ENCODE measurements at places on chromosomes 3 and 15.

GRCh38 chr3:44416031-44417030, 61.1 kb downstream of the ZNF445 start:
- no peak for DNase-seq

DNA sequence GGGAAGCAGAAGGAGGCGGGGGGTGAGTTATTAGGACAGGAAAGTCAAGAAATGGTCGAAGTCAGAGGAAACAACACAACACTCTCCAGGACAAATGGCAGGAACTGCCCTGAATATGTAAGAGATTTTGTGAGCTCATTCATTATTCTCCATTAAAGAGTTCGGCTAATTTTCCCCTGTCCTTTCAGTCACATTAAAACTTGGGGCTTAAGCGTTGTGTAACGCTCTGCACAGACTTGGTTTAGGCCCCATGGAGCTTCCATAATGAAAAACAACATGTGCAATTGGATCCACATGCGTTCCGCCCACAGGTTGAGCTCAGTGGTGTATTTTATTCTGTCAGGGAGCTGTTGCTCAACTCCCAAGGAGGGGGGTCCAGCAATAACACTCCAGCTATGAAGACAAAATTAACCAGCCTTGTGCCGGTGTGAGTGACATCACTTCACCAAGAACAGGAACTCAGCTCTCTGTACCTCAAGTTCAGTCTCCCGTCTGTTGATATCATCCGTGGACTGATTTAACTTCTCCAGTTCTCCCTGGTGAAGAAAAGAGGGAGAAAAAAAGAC, 2.3 kb downstream of the SH3BP5 start:
- no peak for DNase-seq

- DNase-seq = no peak
These were observed 497 bp upstream of the CLASP2 start for GRCh38 chr3:33718595-33718907.

- no peak for DNase-seq
These were observed 139.6 kb downstream of the RBPMS2 start for GRCh38 chr15:64635499-64636495.

GRCh38 chr3:149609595-149609994, 48.2 kb downstream of the WWTR1 start:
- no peak for DNase-seq

- DNase-seq = no peak
These were observed 88.4 kb upstream of the PLSCR4 start for GRCh38 chr3:146339349-146339748.

DNA sequence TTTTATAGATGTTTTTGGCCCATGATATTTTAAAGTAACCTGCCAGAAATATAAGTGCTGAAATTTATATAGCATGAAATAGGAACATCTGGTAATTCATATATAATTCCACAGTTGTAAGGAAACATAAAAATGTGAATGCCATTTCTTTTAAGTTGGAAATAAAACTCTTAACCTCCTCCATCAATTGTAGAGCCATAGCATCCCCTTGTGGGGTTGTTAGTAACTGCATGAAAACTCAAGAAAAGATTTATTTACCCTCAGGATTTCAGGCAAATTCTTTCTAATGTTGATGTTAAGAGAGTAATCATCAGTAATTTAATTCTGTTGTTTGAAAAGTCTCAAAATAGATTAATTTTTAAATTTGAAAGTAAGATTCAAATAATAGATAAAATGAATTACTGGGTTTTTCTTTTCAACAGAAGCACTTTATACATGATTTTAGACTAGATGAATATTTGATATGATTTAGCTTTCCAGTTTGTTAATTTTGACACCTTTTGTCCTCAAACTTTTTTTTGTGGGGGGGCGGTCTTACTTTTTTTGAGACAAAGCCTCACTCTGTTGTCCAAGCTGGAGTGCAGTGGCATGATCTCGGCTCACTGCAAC, 74.7 kb downstream of the RASA2 start:
- DNase-seq = no peak

DNA sequence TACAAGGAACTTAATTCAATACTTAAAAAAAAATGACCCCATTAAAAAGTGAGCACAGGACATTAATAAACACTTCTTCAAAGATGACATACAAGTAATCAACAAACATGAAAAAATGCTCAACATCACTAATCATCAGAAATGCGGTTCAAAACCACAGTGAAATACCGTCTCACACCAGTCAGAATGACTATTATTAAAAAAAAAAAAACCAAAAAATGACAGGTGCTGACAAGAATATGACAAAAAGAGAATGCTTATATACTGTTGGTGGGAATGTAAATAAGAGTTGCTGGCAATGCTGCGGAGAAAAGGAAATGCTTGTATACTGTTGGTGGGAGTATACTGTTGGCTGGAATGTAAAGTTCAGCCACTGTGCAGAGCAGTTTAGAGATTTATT, 358.3 kb upstream of the CBLB start:
- no peak for DNase-seq

DNA sequence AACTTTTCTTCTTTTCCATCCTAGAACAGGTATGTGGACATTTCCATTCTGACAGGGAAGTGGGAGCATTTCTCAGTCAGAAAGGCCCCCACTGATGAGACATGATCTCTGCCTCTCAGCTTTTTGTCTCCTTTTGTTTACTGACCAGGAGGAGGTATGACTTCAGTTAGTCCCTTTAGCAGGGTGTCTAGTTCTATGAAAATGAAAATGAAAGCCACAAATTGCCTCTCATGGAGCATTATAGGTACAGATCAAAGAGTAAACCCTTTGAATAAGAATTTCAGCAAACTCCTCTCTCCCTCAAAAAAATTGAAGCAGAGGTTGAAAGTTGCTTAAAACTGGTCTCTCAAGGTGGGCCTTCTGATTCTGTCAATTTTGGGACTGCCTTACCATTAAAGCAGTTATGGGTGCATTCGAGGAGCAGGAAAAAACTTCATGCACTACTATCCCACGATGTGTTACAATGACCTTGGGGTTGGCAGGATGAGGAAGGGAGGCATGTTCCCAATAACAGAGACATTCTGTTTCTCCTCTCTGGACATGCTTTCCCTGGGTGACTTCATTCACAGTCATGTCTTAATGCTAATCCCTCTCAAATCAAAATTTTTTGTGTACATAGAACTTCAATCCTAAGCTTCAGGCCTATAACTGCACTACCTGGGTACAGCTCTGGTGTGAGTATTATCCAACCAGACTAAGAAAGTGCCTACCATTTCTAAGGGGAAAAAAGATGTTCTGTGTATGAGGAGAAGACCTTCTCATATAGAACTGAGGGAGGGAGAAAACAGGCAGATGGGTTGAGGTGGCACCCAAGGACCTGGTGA, 50.6 kb upstream of the TBC1D23 start:
- no peak for DNase-seq
